Posterior vena cava (tissue), 2 donors: ENCODE measurements at places on chromosomes 3 and 15. TPM values are rescaled to one million over a fixed set of nuclear protein-coding genes. Genes with fewer than 3 reads are reported as not detected.

Gene FOXL2NB
- total RNA-seq: not detected

Gene RTP3
- total RNA-seq: not detected

- no peak for DNase-seq
Observed at GRCh38 chr3:129348734-129349133, 70.1 kb downstream of the HMCES start.

DNA sequence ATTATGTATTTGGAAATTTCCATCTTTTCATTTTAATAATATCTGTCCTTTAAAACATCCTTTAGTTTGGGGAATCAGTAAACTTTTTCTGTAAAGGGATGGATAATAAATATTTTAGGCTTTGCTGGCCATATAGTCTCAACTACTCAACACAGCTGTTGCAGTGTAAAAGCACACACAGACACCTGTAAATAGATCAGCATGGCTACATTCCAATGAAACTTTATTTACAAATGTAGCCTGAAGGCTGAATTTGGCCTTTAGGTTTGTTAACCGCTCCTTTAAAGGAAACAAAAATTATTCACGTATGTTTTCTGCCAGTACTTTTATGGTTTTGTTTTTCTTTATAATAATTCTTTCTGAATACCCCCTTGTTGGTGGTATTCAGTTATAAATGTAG, 184.8 kb downstream of the ADAMTSL3 start:
- DNase-seq: no peak

GRCh38 chr3:186920301-186920700, 10.0 kb upstream of the ST6GAL1 start:
- DNase-seq: no peak

DNA sequence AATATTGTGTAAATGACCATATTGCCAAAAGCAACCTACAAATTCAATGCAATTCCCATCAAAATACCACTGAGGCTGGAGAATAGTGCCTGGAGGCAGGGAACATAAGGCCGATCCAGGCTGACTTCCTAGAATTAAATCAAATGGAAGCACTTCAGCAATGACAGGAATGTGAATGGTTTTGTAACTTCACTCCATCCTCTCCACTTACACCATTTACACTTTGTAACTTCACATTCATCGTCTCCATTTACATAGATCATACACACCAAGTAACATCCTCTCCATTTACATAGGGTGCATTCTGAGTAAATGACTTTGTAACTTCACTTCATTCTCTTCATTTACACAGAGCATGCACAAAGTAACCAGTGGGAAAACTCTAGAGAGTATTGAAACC, 11.6 kb downstream of the STRIT1 start:
- DNase-seq: no peak

DNA sequence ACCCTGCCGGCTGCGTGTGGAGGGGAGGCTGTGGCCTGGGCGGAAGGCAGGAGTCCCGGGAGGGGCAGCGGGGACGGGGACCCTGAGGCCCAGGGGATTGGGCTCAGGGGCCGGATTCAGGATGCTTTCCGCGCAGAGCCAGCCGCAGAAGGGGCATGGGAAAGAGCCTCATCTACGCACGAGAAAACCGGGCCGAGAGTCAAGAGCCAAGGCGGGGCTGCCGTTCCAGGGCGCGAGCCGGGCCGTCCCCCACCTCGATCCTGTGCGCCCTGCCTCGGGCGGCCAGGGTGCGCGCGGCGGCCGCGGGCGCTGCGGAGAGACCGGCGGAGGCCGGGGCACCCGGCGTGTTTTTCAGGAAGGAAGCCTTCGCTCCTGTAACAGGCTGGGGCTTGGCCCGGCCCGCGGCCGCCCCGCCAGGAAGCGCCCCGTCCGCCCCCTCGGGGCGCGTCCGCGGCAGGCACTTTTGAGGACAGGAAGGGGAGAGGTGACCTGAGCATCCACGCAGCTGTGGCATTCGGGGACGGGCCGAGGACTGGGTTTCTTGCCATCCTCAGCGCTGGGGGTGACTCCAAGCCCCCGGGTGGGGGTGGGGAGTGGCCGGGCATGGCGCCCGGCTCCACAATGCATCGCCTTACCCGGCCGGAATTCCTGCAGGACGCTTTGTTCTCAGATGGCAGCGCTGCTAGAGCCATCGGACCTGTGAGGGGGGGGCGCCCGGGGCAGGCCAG, 62.3 kb upstream of the GATA2 start:
- peak; percentile 84 for DNase-seq

DNA sequence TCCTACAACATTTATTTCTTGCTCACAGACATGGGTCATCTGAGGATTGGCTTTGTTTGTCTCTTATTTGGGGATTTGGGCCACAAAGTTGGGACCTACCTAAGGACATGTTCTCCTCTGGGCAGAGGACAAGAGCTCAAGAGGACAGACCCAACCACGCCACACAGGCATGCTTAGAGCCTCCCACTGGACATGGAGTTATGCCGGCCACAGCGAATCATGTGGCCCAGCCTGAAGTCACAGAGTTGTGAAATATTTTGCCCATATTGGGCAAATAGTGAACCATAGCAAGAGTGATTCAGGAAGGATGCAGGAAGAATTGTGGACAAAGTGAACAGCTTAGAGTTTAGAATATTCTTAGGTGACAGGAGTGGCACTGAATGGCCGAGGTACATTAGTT, 9.9 kb downstream of the TRAK1 start:
- DNase-seq: peak; percentile 90

GRCh38 chr3:161559177-161559998, 62.8 kb downstream of the OTOL1 start:
- no peak for DNase-seq

- DNase-seq: no peak
Observed at GRCh38 chr3:7950890-7951289, 550.7 kb upstream of the LMCD1 start.
